Hindlimb muscle (tissue), 1 donor: ENCODE measurements at places on chromosomes 7 and 10.
A peak's percentile ranks its signal among the peaks of the same experiment; 100 is the strongest.

- no peak for DNase-seq
Observed at GRCh38 chr7:83824214-83824613, 175.3 kb upstream of the SEMA3E start.

- DNase-seq = no peak
Observed at GRCh38 chr7:112619343-112619742, 138.6 kb downstream of the LSMEM1 start.

- no peak for DNase-seq
Observed at GRCh38 chr7:134845461-134845860, 66.0 kb downstream of the CALD1 start.

DNA sequence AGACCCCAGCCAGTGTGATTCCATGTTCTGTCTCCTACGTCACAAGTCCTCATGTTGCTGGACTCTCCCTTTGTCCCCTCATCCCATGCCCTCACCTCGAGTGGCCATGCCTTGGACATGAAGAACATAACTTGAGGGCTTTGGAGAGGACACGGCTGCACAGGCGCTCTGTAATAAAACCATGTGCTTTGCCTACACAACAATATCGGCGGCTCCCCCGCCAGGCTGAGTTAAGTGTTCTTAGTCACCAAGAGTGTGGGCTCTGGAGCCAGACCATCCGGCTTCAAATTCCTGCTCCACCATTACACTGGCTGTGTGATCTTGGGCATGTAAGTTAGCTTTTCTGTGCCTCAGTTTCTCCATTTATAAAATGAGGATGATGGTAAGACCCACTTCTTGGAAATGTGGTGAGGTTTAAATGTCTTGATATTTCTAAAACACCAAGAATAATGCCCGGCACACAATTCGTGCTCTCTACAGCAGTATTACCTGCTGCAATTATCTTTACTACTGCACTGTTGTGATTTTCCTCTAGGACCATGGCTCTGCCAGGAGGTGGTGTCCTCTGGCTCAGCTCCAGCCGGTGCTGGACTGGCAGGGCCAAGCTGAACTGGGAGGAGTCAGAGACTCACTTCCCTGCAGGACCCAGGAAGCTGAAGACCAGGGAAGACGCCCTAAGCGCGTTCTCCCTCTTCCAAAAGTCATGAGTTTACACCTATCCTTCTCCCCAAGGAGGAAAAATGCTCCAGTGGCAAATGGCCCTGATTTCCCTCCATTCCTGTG, 15.7 kb downstream of the SLIT1 start:
- DNase-seq = no peak

DNA sequence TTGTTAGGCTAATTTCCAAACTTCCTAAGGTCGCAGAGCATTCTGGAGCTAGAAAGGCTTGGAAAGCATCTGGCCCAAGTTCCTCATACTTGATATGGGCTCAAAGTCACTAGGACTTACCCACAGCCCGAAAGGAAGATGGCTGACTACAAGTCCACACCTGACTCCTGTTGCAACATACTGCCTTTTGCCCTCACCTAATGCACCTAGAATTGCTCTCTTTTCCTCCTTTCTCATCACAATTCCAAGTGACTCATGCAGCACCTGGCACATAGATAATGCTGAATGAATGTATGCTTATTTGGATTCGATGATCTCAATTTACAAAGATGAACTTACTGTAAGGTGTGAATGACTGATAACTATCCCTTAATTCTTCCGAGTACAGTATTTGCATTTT, 131.5 kb downstream of the SORBS1 start:
- DNase-seq = no peak

DNA sequence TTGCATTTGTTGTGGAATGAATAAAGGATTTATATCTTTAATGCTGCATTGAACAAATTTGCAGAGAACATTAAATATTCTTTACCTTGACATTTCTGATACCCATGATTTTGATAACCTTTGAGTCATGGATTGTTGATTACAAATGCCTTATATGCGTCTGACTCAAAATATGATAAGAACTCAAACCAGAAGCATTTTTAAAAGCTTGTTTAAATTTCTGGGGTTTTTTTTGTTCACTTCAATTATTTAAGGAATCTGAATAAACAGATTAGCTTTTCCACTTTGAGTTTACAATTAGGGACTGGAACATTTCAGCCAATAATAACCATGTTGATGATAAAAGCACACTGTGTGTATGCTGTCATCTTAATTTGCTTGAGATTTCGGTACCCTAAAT, 253.5 kb downstream of the NRG3 start:
- no peak for DNase-seq

DNA sequence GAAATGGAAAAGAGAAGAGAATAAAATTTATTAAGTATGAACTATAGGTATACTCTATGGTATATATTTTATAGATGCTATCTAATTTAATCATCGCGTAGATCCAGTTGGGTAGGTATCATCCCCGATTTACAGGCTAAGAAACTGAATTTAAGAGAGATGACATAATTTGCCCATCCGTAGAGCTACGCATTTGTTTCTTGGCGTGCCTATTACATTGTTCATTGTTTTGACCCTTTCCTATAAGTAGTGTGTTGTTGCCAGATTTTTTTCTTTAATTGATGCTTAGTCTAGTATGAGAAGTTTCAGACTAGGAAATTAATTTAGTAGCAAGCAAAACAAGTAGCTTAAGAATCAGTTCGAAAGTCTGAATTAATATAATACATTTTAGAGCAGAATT, 205.7 kb upstream of the NPSR1 start:
- DNase-seq = no peak

DNA sequence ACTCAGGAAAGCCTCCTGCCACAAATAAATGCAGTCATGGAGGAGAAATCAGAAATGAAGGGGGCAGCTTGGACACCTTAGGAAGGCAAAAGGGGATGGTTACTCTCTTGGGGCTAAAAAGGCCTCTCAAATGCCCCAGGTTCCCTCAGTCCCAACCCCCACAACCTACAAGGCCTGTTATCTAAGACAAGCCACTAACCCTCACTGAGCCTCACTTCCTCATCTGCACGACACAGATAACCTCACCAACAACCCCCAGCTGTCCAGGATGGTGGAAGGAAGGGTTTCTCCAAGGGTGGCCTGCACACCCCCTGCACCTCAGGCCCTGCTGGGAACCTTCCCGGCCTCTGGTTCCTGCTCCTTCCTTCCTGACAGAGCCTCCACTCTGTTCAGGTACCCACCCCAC, 29.2 kb downstream of the SORBS1 start:
- DNase-seq = no peak

DNA sequence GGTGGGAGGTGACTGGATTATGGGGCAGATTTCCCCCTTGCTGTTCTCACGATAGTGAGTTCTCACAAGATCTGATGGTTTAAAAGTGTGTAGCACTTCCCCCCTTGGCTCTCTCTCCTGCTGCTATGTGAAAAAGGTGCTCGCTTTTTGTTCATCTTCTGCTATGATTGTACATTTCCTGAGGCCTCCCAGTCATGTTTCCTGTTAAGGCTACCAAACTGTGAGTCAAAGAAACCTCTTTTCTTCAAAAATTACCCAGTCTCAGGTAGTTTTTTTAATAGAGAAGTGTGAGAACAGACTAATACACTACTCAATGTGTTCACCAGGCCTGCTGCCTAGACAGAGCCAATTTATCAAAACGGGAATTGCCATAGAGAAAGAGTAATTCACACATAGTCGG, 49.7 kb downstream of the SDHAF3 start:
- no peak for DNase-seq

DNA sequence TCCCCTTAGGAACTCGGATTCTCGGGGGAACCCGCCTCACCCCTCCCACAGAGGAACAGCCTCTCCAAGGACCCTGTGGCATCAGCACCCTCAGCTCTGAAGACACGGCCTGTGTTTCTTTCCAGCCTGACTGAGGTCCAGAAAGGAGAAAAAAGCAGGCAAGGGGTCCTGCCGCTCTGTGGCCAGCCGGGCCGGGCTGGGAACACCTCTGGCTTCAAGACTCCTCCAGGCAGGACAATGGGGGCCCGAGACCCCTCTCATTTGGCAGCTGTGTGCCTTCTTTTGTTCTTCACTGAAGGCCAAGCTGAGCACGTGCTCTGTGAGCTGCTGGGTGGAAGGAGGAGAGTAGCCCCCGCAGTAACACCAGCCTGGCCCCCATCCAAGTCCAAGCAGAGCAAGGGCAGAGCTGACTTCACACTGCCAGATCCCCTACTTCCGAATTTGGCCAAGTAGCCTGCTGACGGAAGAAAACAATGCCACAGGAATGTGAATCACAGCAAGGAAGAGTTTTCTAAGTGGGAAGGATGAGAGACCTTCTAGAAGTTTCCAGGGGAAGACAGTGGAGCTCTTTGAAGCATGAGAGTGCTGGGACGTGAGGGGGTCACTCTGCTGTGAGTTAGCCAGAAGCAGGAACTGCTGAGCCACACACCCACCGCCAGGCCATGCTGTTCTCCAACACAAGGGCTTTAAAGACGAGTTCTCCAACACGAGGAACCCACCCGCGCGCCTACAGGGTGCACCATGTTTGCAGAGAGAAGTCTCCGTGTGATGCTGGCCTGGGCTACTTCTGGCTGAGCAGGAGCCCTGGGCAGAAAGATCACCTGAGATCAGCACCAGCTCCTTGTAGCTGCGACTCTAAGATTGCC, 3.1 kb downstream of the CNPY1 start:
- no peak for DNase-seq

DNA sequence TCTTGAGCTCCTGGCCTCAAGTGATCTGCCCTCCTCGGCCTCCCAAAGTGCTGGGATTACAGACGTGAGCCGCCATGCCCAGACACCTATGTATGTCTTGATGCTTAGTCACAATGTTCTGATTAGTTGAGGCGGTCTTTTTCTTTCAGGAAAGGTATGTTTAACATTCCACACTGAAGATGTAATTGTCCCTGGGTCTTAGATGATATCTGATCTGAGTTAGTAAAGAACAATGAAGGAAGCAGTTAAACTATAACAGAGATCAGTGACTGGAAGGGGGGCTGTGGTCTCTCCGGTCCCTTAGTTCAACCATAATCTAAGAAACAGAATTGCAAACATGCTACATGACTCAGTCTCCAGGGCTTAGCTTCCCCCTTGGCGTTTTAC, 31.5 kb upstream of the SH2D4B start:
- no peak for DNase-seq

DNA sequence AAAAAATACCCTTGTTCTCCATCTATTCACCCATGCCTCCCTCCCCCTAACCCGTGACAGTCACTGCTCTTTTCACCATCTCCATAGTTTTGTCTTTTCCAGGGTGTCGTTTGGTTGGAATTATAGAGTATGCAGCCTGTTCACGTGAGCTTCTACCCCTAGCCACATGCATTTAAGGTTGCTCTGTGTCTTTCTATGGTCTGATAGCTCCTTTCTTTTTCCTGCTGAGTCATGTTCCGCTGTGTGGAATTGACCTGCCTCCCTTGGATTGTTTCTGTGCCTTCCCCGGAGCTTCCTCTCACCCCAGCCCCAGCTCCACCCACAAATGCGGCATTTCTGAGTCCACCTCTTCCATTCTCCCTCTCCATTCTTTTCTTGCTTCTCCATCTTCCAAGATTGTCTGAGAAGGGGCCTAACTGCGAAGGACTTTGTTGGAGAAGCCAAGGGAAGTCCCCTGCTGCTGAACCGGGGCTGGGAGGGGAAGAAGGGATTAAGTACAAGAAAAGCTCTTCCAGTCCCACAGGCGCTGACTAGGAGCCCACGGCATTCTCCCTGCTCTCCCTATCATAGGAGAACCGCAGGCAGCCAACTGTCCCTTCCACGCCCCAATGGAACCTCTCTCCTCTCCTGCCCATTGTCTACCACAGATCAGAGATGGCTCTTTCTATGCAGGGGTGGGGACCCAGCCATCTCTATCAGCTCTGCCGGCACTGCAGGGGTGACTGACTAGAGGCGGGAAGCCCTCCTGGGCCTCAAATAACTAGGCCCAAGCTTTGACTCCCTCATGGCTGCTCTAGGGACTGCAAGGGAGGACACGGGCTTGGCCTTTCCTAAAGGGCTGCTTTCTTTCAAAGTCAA, 87.5 kb upstream of the ANLN start:
- no peak for DNase-seq

DNA sequence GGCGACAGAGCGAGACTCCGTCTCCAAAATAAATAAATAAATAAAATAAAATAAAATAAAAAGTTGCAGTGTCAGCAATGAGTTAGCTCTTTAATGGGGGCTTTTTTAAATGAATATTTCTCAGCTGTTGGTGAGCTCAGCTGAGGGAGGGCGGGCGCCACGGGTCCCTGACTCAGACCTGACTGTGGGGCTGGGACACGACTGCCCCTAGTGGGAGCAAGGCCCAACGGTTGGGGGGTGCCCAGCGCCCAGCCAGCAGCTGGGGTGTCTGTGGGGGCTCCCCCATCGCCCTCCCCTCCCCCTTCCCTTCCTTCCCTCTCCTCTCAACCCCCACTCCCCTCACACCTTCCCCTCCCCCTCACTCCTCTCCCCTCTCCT, 46.6 kb downstream of the PWWP2B start:
- no peak for DNase-seq

DNA sequence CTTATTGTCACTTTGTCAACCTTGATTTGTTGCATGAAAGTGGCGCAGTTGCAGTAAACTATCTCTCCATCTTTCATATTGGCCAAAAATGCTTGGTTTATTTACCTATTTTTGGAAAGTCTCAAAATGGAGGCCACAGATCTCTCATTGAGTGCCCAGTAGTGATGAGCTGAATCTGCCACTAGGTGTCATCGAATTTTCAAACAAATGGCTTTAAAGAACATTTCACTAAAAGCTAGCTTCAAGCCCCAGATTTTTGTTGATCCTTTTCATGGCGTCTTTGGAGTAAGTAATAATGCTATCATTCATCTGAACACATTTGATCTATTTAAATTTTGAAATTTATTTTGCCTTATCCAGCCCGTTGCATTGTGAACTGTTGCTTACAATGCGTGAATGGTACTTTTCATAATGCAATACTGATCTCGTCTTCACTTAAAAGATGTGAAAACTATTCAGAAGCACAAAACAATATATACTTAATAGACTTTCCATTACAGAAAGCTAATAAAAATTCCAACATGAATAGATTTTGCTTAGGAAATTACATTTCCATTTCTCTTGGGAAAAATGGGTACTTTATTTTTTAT, 236.2 kb downstream of the DNAJB9 start:
- peak; percentile 15 for DNase-seq

GRCh38 chr10:129880191-129880870, 83.7 kb downstream of the EBF3 start:
- no peak for DNase-seq

- no peak for DNase-seq
Observed at GRCh38 chr7:155418941-155419755, 38.8 kb upstream of the EN2 start.

GRCh38 chr7:104241135-104241534, 33.3 kb upstream of the ORC5 start:
- DNase-seq = no peak

DNA sequence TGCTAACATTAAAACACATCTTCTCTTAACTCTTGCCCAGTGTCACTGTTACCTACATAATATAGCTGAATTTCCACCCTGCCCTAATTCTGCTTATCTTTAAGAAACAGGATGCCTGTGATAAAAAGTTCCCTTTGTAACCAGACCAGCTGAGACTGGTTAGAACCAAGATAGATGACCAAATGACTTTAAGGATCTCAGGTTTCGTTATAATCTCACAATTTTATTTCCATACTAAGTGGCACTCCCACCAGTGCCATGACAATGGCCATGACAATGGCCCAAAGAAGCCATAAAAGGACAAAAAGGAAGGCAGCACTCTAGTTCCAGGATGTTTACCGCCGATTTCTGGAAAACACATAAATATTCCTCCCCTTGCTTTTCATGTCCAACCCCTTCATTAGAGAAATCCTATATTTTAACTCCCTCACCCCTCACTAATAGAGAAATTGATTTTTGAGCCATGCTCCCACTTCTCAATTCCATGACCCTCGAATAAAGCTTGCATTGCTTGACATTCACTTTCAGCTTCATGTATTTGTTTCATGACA, 126.1 kb downstream of the ELAPOR2 start:
- DNase-seq = no peak
